Melanocyte of skin (primary cell): ENCODE measurements at places on chromosomes 2 and 18. TPM values are rescaled to one million over a fixed set of nuclear protein-coding genes. Genes with fewer than 3 reads are reported as not detected.

Gene LRRC30
- total RNA-seq: not detected in 2 replicates

Gene ALK
- 1.3 and 3.9 TPM in 2 replicates for total RNA-seq

Gene CYP1B1
- total RNA-seq: 27.2 and 46.5 TPM in 2 replicates

Gene LBX2
- 2.9 and 4.1 TPM in 2 replicates for total RNA-seq

Gene CXCR1
- not detected in 2 replicates for total RNA-seq
